ENCODE measurements at places on chromosomes 3 and 15.

- peak; percentile 19 for ATAC-seq
Observed at GRCh38 chr3:10249833-10250232, 1.6 kb downstream of the TATDN2 start.

GRCh38 chr3:197019021-197019420 is 10.6 kb downstream of the MELTF start:
- no peak for ATAC-seq

DNA sequence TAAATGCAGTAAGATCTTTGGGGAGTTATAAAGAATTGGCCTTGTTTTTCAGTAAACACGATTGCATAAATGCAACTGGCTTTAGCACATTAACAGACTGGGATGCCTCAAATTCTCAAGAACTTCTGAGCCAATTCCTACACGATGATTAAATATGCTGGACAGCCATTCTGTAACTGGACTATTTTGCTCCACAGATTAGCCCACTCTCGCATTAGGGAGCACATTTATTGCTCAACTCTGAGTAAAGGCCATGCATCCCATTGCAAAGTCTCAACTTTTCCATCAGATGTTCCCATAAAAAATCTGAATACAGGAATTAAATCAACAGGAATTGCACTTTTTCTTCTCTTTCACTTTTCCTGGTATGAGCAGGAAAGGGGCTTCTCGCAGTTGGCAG is 66.7 kb upstream of the PRICKLE2 start:
- ATAC-seq, result no peak

DNA sequence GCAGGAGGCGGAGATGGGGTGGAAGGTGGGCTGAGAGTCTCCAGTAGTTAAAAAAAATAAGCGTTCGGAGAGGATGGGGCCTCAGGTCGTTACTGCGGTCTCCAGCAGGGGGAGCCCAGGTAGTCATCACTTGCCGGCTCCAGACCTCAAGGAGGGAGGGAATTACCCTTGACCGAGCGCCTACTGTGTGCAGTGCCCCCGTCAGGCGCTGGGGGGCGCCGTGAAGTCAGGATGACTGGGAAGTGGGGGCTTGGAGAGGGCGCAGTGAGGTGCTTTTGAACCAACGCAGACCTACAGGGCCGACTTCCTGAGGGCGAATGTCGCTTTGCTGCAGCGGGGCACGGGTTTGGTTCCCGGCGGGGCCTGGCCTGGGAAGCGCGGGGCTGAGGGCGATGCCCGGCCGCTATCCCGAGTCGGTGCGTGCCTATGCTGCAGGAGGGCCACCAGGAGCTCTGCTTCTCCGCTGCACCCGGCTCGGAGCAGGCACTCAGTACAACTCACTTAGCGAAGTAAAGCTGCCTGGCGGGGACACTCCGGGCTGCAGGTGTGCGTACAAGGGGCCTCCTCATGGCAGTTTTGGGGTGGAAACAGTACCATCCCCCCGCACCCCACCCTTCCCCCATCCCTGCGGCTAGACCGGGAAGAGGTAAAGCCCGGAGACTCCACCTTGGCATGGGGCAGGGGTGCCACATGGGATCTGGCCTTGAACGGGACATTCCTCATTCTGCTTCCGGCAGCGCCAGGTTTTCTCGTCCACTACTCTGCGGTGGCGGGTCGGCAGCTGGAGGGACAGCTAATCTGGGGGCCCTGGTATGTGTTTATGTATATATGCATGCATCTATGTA is 79.8 kb downstream of the RHCG start:
- peak; percentile 83 for ATAC-seq

DNA sequence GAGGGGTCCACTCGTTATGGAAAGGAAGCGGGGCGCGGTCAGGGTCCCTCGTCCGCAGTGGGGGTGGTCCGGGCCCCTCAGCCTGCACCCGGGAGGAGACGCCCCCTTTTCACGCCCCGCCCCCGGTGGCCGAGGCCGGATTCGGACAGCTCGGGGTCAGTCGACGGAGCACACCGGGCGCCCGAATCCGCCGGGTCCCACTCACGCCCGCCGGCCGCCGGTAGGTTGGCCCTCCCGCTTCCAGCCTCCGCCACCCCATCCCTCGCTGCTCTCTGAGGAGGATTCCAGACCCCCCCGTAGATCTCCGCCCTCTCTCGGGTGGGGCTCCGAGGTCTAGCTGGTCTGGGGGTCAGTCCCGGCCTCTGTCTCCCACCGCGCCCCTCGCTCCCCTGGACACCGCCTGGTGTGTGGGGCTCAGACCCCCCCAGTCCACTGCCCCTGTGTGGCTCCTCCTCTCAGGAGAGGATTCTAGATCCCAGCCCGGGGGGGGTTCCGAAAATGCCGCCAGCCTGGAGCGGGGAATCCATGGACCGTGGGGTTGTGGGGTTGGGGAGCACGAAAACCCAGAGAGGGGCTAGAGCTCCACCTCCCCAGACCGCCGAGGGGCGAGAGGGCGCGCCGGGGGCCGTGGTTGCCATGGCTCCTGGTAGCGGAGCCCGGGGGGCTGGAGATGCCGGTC is 725 bp downstream of the CHL1 start:
- no peak for ATAC-seq

- no peak for ATAC-seq
Observed at GRCh38 chr3:98188545-98188944, 22.0 kb downstream of the OR5H15 start.

Measured in activated CD4-positive, CD25-positive, alpha-beta regulatory T cell treated with anti-CD3 and anti-CD28 coated beads, Interleukin-2, amount 50 U/mL, for 24 hours (primary cell).